ENCODE measurements at places on chromosomes 3 and 15. TPM values are rescaled to one million over a fixed set of nuclear protein-coding genes. Genes with fewer than 3 reads are reported as not detected.
A peak's percentile ranks its signal among the peaks of the same experiment; 100 is the strongest.

ROPN1 gene
- polyA plus RNA-seq: 0.04 TPM

TMEM42 gene
- 26.7 TPM for polyA plus RNA-seq

MYRIP gene
- polyA plus RNA-seq: 2.4 TPM

CYP8B1 gene
- 0.82 TPM for polyA plus RNA-seq

REC114 gene
- not detected for polyA plus RNA-seq

GREM1 gene
- 0.58 TPM for polyA plus RNA-seq

DNA sequence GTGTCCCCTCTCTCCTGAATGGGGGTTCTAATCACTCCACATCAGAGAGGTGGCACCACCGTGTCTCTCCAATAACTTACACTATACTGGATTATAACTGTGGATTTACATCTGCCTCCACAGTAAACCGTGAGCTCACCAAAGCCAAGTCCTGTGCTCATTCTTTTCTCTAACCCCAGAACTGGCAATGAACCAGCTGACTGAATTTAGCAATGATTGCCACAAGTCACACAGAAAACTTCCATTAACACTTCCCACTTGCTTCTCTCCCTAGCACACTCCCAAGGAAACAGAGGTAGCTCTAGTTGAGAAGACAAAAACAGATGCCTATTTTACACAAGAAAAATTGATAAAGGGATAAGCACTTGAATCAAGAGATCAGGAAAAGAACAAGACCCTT lies 361.3 kb downstream of the ULK4 start:
- no peak for DNase-seq

DNA sequence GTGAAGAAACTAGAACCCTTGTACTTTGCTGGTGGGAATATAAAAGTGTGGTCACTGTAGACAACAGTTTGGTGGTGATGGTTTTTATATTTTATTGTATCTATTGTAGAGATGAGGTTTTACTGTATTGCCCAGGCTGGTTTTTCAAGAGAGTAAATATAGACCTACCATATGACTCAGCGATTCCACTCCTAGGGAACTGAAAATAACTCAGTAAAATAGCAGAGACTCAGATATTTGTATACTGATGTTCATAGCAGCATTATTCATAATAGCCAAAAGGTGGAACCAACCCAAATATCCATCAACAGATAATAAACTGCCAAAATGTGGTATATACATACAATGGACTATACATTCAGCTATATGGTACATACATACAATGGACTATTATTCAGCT lies 68.8 kb upstream of the IL12A start:
- DNase-seq: no peak

- DNase-seq: no peak
Measured at GRCh38 chr3:182172534-182172933, 460.8 kb downstream of the SOX2 start.

- no peak for DNase-seq
Measured at GRCh38 chr3:181755959-181756358, 44.2 kb downstream of the SOX2 start.

GRCh38 chr3:154522036-154522602 lies 92.1 kb upstream of the GPR149 start:
- DNase-seq: no peak

DNA sequence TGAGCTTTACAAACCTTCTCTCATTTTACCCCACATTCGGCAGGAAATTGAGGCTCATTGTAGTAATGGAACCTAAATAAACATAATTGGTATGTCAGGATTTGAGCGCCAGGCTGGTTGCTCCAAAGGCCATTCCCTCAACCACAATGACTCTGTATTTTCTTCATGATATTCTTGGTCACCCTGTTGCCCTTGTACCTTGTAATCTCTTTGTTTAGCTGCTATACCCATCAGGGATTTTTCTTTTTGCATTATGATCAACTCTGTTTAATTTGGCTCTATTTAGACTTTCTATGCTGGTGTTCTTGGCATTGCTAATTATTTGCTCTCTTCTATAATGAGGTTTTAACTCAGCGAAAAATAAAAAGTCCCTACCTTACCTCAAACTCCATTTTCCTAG lies 29.8 kb downstream of the DUOX2 start:
- no peak for DNase-seq

GRCh38 chr3:118137778-118138177 lies 896.9 kb downstream of the IGSF11 start:
- DNase-seq: no peak

GRCh38 chr3:97138914-97139541 lies 324.6 kb downstream of the EPHA6 start:
- DNase-seq: no peak

- no peak for DNase-seq
Measured at GRCh38 chr3:174330303-174330702, 528.8 kb upstream of the NAALADL2 start.

- peak; percentile 96 for DNase-seq
Measured at GRCh38 chr3:25427942-25428788, at the start of gene RARB. Gene RARB (plus strand): TSS chr3:25428263. CDS start chr3:25428732, 469 bp downstream.

DNA sequence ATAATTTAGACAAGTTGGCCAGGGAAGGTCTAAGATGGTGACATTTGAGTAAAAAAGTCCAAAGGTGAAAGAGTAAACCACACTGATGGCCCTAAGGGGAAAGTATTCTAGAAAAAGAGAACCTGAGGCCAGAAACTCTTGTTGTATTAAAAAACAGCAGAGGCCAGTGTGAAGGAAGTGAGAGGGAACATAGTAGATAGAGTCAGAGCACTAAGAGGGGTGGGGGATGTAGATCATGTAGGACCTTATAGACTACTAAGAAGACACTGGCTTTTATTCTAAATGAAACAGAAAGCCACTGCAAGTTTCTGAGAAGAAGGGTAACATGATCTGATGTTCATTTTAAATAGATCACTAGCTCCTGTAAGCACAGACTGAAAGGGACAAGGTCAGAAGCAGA lies 14.5 kb downstream of the POLQ start:
- no peak for DNase-seq

GRCh38 chr3:99669879-99670555 lies 31.6 kb downstream of the COL8A1 start:
- no peak for DNase-seq

GRCh38 chr3:64311424-64312061 lies 86.3 kb upstream of the PRICKLE2 start:
- no peak for DNase-seq

DNA sequence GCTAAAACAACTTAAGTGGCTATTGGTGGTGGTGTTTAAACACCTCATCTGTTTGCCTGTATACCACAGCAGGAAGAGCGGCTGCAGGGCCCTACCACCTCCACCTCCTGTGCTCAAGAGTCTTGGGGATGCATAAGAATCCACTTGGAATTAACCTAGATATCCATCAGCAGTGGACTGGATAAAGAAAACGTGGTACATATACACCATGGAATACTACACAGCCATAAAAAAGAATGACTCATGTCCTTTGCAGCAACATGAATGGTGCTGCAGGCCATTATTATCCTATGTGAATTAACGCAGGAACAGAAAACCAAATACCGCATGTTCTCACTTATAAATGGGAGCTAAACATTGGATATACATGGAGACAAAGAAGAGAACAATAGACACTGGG lies 76.8 kb downstream of the SETMAR start:
- DNase-seq: no peak

GRCh38 chr3:69865925-69866679 lies 126.8 kb downstream of the MITF start:
- no peak for DNase-seq

DNA sequence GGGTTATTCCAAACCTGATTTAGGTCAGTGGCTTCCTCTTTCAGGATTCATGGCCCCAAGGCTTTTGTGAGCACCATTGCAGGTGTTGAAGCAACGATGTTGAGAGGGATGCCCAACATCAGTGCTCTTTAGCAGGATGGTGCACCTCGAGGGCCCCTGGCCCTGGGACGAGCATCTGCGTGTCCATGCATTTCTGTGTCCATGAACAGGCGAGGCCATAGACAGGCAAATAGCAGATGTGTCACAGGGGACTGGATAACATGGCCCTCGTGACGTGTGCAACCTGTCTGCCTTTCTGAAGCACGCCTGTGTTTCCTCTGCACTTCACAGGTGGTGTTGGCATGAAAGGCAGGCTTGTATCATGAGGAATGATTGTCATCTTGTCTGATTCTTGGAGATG lies 132.3 kb downstream of the SNRPN start:
- DNase-seq: no peak

- no peak for DNase-seq
Measured at GRCh38 chr3:141686466-141687291, 51.4 kb upstream of the RNF7 start.

GRCh38 chr3:129650256-129650872 lies 43.9 kb upstream of the PLXND1 start:
- peak; percentile 50 for DNase-seq

- no peak for DNase-seq
Measured at GRCh38 chr15:28082891-28083684, 16.0 kb downstream of the OCA2 start.

Data from right renal pelvis (tissue), 4 donors.